Endodermal cell (in vitro differentiated cells): ENCODE measurements at places on chromosomes 5 and 9. TPM values are rescaled to one million over a fixed set of nuclear protein-coding genes. Genes with fewer than 3 reads are reported as not detected.
A peak's percentile ranks its signal among the peaks of the same experiment; 100 is the strongest.

SVEP1 gene
- total RNA-seq = 0.36 and 0.44 TPM in 2 replicates

- no peaks in the 10 kb centered on the region for H3K4me1 ChIP-seq
- DNase-seq = no peak
- no peak overlapping the region for H3K4me3 ChIP-seq
- no peaks in the 10 kb centered on the region for H3K36me3 ChIP-seq
Observed at GRCh38 chr5:126096442-126097006, 326.7 kb upstream of the GRAMD2B start.

DNA sequence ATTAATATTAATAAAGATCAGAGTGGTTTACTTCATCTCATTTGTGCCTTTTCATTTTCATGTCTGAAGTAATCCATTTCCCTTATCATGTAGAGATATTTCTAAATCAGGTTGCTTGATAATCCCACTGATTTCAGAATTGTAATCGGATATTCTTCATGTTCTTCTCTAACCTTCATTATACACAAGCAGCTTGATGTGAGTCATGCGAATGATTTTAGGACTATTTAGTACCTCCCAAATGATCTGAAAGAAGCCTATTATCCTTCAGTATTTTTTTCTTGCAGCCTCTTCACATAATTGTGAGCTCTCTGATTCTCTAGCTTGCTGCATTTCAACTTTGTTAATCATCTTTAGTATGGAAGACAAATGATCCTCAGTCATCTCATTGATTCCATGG is 182.0 kb downstream of the GIN1 start:
- no peak overlapping the region for H3K27ac ChIP-seq
- H3K4me1 ChIP-seq = no peaks in the 10 kb centered on the region
- no peaks in the 10 kb centered on the region for H3K27me3 ChIP-seq
- H3K36me3 ChIP-seq = no peaks in the 10 kb centered on the region
- DNase-seq = no peak

GRCh38 chr5:180101451-180102105 is 30.0 kb upstream of the RNF130 start:
- H3K4me1 ChIP-seq = no peaks in the 10 kb centered on the region
- no peaks in the 10 kb centered on the region for H3K36me3 ChIP-seq
- H3K27ac ChIP-seq = no peak overlapping the region
- no peak for DNase-seq

SCGB3A2 gene
- total RNA-seq = 1.1 to 1.8 TPM (median 1.3 TPM) in 3 replicates

GRCh38 chr5:91312698-91313097 is 70.4 kb downstream of the ARRDC3 start:
- no peaks in the 10 kb centered on the region for H3K27me3 ChIP-seq
- H3K4me3 ChIP-seq = no peak overlapping the region
- H3K27ac ChIP-seq = no peak overlapping the region
- H3K36me3 ChIP-seq = no peaks in the 10 kb centered on the region
- H3K4me1 ChIP-seq = peaks cover 10% of the 10 kb centered on the region

DNA sequence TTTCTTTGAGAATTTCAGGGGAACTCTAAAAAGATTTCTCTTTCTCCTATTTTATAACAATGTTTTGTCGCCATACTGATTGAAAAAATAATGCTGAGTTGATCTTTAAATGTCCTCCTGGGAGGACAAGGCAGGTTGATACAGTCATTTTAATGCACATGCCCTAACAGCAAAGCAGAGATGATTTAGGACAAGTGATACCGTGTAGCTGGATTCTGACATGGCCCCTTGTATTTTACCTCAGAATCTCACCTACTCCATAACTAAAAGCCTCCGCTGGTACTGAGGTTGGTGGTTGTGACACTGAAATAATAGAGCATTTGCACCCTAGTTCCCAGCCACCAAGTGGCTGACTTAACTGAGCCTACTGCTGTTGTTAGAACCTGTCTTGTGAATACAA is 811 bp upstream of the LRRTM2 start:
- no peaks in the 10 kb centered on the region for H3K27me3 ChIP-seq
- no peak overlapping the region for H3K27ac ChIP-seq
- peaks cover 2% of the 10 kb centered on the region for H3K4me1 ChIP-seq
- no peak overlapping the region for H3K4me3 ChIP-seq

DNA sequence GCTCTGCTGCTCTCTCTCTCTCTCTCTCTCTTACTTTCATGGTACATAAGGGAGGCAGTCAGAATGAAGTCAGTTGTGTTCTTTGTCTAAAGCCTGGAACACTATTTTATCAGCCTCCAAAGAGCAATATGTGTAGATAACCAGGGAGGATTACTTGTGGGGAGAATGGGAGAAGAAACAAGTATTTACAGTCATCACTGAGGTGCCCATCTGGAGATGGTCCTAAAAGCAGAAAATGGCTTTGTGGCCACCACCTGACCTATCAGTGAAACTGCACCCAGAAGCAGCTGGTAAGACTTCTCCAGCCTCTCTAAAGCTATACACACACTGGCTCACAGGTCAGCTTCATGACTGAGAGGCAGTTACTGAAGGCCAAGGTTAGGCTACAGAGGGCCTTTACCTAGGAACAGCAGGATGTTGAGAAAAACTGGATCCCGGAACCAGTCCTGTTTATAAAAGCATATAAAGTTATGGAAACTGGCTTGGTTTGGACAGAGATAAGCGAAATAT is 75.1 kb downstream of the MRPS27 start:
- H3K27me3 ChIP-seq = no peaks in the 10 kb centered on the region
- H3K4me3 ChIP-seq = no peak overlapping the region
- no peak overlapping the region for H3K27ac ChIP-seq
- peaks cover 6% of the 10 kb centered on the region for H3K36me3 ChIP-seq
- peak; percentile 69 for DNase-seq

MAMDC2 gene
- 0.44 to 1.4 TPM (median 0.44 TPM) in 3 replicates for total RNA-seq

ANXA2R gene
- 0.43 and 0.97 TPM in 2 replicates for total RNA-seq

GRCh38 chr9:108903420-108904103 is 30.4 kb downstream of the ELP1 start:
- H3K27ac ChIP-seq = no peak overlapping the region
- no peak for DNase-seq
- no peaks in the 10 kb centered on the region for H3K27me3 ChIP-seq
- peaks cover 84% of the 10 kb centered on the region for H3K36me3 ChIP-seq

- no peak overlapping the region for H3K4me3 ChIP-seq
- H3K27ac ChIP-seq = no peak overlapping the region
- DNase-seq = peak; percentile 52
- peaks cover 77% of the 10 kb centered on the region for H3K36me3 ChIP-seq
Observed at GRCh38 chr5:112757468-112758208, 20.0 kb downstream of the APC start.
